ENCODE measurements at places on chromosomes 5 and 9.

GRCh38 chr5:4879693-4880303, 260.3 kb upstream of the ADAMTS16 start:
- no peak for DNase-seq

GRCh38 chr5:171413153-171413910, 6.1 kb upstream of the FGF18 start:
- DNase-seq: no peak

- no peak for DNase-seq
These were observed 2.8 kb downstream of the CDH10 start for GRCh38 chr5:24642022-24642421.

DNA sequence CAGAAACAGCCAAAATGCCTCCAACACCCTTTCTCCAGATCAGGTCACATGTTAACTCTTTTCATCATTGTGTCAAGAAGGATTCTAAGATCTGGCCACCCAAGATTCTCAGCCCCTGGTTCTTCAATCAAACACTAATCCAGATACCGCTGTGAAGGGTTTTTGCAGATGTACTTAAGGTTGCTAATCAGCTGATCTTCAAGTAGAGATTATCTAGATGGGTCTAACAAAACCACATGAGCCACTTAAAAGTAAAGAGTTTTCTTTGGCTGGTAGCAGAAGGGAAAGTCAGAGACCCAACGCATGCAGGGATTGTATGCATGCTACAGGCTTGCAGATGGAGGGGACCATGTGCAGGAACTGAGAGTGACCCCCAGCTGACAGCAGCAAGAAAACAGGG, 267.9 kb downstream of the CDK5RAP2 start:
- no peak for DNase-seq

DNA sequence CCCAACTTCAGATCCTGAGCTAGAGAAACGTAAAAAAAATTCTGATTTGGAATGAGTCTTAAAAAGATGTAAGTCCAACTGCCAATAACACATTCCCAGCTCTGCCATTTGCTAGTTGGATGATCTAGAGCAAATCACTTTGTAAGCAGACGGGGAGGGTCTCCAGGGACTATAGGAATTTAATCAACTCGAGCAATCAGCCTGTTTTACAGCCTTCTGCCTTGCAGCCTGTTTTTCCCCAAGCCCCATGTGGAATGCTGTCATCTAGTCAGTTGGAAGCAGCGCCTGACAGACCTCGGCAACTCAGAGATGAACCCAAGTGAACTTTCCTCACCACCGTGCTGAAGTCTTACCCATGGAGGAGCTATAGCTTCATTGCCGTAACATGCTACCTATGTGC, 34.8 kb upstream of the HRH2 start:
- no peak for DNase-seq

DNA sequence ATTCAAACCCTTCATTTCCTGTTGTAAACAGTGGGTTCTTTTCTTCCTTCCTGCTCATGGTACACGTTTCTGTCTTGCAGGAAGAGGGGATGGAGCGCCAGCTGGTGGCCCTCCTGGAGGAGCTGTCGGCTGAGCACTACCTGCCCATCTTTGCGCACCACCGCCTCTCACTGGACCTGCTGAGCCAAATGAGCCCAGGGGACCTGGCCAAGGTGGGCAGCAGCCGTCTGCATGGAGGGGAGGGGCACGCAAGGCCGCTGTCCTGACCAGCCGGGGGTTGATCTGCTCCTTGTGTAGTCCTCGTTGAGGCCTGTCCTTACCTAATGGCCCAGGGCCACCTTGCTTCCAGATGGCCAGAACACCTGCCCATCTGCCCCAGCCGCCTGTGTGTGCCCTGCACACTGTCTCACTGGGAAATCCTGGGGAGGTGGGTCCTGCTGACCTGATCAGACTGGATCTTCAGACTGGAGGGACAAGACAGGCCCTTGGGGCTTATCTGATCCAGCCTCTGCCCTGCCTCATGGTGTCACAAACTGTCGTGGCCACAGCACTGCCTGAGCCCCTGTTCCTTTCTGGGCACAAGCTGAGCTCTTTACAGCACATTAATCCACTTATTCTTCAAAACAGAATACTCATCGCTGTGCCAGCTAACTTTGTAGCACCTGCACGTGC, 44.7 kb downstream of the LRSAM1 start:
- DNase-seq: no peak

GRCh38 chr9:69944816-69945215, 98.8 kb upstream of the MAMDC2 start:
- DNase-seq: no peak

DNA sequence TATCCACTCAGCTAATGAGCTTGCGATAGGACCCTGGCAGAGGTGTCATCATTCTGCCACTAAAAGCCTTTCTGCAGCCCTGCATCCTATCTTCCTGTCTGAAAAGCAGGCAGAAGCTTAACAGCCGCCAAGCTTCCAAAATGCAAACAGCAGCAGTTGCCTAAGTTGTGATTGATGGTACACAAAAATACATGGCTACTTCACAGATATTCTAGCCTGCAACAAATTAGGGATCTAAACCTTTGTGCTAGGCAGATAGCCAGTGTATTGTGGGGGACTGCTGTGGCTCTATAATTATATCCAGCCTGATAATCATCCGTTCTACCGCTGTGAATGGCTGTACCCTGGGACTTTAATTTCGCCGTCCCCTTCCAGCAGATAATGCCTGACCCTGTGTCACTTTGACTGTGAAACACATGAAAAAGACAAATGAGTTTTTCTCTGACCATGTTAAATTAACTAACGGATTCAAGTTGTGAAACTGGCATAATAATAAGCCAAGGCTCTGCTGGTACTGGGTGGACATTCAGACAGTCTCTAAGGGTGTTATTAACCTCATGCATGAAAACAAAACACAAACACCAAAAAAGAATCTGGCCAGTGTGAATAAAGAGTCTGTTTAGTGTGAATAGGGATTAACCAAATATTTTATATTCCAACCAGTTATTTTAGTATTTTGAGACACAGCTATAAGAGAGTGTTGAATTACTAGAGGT, 45.9 kb downstream of the SEMA6A start:
- DNase-seq: no peak

DNA sequence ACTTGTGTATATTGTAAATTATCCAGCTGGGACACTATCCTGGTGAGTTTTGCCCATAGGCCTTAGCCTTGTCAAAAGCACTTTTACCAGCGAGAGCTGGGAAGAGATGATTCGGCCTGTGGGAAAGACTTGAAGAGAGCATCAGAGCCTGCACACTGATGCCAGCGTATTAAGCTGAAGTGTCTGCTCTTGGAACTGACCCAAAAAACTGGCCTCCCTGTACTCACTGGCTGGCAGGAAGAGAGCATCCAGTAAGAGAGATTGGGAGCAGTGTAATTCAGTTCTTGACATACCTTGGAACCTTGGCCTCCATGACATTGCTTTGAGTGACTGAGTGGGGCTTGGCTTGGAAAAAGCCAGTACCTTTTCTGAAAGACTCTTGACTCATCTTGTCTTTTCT, 73.7 kb downstream of the ZNF462 start:
- no peak for DNase-seq
